ENCODE measurements at places on chromosomes 3 and 15.

DNA sequence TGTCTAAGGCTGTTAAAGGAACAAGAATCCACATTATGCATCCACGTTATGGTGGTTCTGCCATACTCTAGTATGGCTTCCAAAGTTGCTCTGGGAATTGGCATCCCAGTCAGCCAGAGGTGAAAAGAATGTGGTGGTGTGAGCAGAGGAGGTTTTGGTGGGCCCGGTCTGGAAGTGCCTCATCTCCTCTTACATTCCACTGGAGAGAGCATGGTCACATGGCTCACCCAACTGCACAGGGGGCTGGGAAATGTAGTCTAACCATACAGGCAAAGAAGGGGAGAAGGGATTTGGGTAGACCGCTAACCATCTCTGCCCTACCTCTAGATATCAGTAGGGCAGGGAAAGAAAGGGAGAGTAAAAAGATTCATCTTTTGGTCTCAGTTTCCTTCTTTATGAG, 3.2 kb upstream of the HEG1 start:
- no peak overlapping the region for H3K27ac ChIP-seq
- H3K4me1 ChIP-seq, result peaks cover 10% of the 10 kb centered on the region
- H3K27me3 ChIP-seq, result peaks cover 9% of the 10 kb centered on the region
- H3K4me3 ChIP-seq, result no peak overlapping the region
- DNase-seq, result no peak
- H3K36me3 ChIP-seq, result no peaks in the 10 kb centered on the region

GRCh38 chr3:100348727-100349126, 14.2 kb downstream of the NIT2 start:
- H3K36me3 ChIP-seq, result peaks cover 15% of the 10 kb centered on the region
- H3K27ac ChIP-seq, result no peak overlapping the region
- H3K27me3 ChIP-seq, result no peaks in the 10 kb centered on the region
- H3K4me3 ChIP-seq, result no peak overlapping the region

- H3K27ac ChIP-seq, result no peak overlapping the region
- H3K4me1 ChIP-seq, result no peaks in the 10 kb centered on the region
- H3K27me3 ChIP-seq, result no peaks in the 10 kb centered on the region
- DNase-seq, result no peak
- H3K4me3 ChIP-seq, result no peak overlapping the region
Observed at GRCh38 chr3:17194116-17194515, 309.4 kb downstream of the PLCL2 start.

DNA sequence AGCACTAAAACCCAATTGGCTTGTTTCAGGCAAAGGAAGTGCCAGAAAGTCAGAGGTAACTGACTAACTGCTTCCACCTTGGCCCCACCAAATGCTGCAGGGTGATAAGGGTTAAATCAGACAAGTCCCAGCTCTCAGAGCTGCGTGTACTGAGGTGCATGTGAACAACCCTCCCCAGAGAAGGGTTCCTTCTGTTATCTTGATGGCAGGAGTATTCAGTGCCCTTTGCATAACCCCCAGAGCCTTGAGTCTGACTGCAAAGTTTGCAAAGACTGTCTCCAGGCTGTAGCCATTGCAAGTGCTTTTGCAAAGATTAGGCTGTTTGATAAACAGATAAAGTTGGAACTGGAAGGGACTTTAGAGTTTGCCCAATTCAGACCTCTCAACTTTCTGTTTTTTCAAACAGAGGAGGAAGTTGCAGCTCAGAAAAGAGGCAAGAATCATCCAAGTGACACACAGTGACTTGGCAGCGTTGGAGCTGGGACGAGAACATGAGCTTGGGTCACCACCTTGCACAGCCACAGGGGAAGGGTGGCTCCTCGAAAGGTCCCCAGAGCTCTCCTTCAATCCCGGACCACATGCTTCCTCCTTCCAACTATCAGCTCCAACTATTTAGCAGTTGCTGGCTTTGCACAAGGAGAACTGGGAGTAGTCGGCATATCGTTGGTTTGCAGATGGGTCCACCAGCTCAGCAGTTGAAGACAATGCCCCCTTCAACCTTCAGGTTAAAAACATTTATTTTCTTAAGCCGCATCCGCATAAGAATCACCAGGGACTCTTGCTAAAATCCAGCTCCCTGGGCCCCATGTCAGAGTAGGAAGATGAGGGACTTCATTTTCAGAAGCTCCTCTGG, 224.8 kb upstream of the HES1 start:
- H3K27ac ChIP-seq, result peak overlapping the region; percentile 58
- peak overlapping the region; percentile 44 for H3K4me3 ChIP-seq
- H3K27me3 ChIP-seq, result no peaks in the 10 kb centered on the region
- DNase-seq, result no peak
- H3K36me3 ChIP-seq, result no peaks in the 10 kb centered on the region

- peaks cover 3% of the 10 kb centered on the region for H3K4me1 ChIP-seq
- no peak overlapping the region for H3K27ac ChIP-seq
- no peaks in the 10 kb centered on the region for H3K36me3 ChIP-seq
- no peaks in the 10 kb centered on the region for H3K27me3 ChIP-seq
- DNase-seq, result no peak
Observed at GRCh38 chr3:9147215-9147895, 102.1 kb downstream of the SRGAP3 start.

DNA sequence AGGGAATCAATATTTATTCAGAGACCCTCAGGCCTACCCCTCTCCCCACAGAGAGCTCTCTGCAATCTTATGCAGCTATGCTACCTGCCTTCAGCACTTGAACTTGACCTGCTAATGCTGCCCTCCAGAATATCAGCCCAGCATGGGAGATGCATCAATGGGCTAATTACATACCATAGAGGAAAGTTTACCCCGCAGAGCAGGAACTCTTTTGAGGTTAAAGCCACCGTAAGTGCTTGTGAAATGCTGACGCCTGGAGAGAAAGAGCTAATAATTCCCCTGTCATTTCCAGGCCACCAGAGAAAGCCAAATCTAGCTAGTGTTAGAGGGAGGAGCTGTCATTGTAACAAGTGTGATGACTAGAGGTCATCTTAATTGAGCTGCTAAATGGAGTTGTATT, 127.5 kb downstream of the CHST2 start:
- no peaks in the 10 kb centered on the region for H3K36me3 ChIP-seq
- no peaks in the 10 kb centered on the region for H3K27me3 ChIP-seq
- H3K4me3 ChIP-seq, result no peak overlapping the region
- no peaks in the 10 kb centered on the region for H3K4me1 ChIP-seq
- H3K27ac ChIP-seq, result no peak overlapping the region

DNA sequence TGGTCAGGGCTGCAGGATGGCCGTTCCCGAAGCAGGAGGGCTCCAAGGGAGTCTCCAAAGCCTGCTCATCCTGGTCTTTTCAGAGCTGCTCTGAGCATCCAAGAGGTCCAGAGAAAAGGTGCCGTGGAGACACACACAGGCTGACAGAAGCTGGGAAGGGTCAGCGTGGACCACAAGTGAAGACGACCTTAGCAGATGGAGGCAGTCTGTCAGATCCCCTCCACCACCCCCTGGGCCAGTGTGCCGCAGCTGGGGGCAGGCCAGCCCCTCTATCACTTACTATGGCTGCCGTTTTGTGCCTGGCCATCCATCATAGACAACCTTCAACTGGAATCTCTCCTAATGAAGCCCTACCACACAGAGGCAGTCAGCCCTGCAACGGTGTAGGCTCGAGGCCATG, 335.1 kb upstream of the RGMA start:
- no peaks in the 10 kb centered on the region for H3K4me1 ChIP-seq
- no peaks in the 10 kb centered on the region for H3K36me3 ChIP-seq
- H3K27me3 ChIP-seq, result peaks cover 6% of the 10 kb centered on the region
- no peak for DNase-seq

- H3K27me3 ChIP-seq, result no peaks in the 10 kb centered on the region
- no peak overlapping the region for H3K4me3 ChIP-seq
- DNase-seq, result no peak
- no peaks in the 10 kb centered on the region for H3K36me3 ChIP-seq
- H3K4me1 ChIP-seq, result no peaks in the 10 kb centered on the region
- H3K27ac ChIP-seq, result no peak overlapping the region
Observed at GRCh38 chr15:87528873-87529272, 727.7 kb downstream of the NTRK3 start.

- no peak overlapping the region for H3K4me3 ChIP-seq
- no peaks in the 10 kb centered on the region for H3K36me3 ChIP-seq
- no peak overlapping the region for H3K27ac ChIP-seq
- H3K4me1 ChIP-seq, result no peaks in the 10 kb centered on the region
- H3K27me3 ChIP-seq, result no peaks in the 10 kb centered on the region
Observed at GRCh38 chr3:54515441-54516213, 393.3 kb downstream of the CACNA2D3 start.

GRCh38 chr15:55768670-55769185, 25.8 kb upstream of the PRTG start:
- peaks cover 2% of the 10 kb centered on the region for H3K4me1 ChIP-seq
- no peak overlapping the region for H3K4me3 ChIP-seq
- H3K36me3 ChIP-seq, result no peaks in the 10 kb centered on the region
- no peaks in the 10 kb centered on the region for H3K27me3 ChIP-seq
- H3K27ac ChIP-seq, result no peak overlapping the region

GRCh38 chr3:14861446-14862302, 42.9 kb downstream of the FGD5 start:
- H3K27me3 ChIP-seq, result no peaks in the 10 kb centered on the region
- H3K4me1 ChIP-seq, result no peaks in the 10 kb centered on the region
- no peak overlapping the region for H3K4me3 ChIP-seq
- no peak for DNase-seq
- H3K27ac ChIP-seq, result no peak overlapping the region
- H3K36me3 ChIP-seq, result no peaks in the 10 kb centered on the region

DNA sequence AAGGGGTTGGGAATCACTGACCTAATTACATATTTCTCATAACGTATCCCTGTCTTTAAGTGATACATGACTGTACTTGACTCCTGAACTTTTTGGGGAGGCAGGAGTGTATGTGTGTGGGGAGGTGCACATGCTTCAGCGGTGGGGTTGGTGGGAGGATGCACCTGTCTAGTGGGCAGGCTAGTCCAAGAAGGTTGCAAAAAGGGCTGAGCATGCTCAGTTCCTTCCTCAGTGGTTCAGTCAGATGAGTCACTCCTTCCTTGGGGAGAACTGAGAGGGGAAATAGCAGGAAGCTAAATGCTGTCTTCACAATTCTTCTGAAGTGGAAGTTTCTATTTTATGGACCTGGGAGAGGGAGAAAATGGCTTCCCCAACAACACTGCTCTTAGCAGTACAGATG, 24.6 kb upstream of the AP4E1 start:
- H3K36me3 ChIP-seq, result no peaks in the 10 kb centered on the region
- no peak for DNase-seq
- H3K4me3 ChIP-seq, result no peak overlapping the region
- peaks cover 9% of the 10 kb centered on the region for H3K4me1 ChIP-seq
- H3K27me3 ChIP-seq, result no peaks in the 10 kb centered on the region

DNA sequence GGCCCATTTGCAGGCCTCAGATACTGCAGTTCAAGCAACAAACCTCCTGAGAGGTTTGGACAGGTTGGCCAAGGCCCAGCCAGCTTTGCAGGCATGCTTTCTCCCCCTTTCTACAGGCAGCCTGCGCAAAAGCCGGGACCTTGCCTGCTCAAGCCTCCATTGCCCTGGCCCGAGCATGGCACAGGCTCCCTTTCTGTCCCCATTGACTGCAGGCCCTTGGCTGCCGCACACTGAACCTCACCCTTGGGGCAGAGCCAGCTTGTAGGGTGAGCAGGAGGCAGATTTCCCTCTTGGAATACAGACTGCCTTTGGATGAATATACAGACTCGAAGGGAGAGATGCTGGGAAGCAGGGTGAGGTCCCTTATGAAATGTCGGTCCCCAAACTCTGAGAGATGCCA, 461.7 kb upstream of the PROK2 start:
- H3K27me3 ChIP-seq, result peaks cover 10% of the 10 kb centered on the region
- no peaks in the 10 kb centered on the region for H3K4me1 ChIP-seq
- no peak overlapping the region for H3K27ac ChIP-seq
- no peak overlapping the region for H3K4me3 ChIP-seq
- no peak for DNase-seq

GRCh38 chr3:189117087-189117486, 54.7 kb upstream of the TPRG1 start:
- no peak for DNase-seq
- no peak overlapping the region for H3K27ac ChIP-seq
- H3K4me3 ChIP-seq, result no peak overlapping the region
- no peaks in the 10 kb centered on the region for H3K36me3 ChIP-seq
- no peaks in the 10 kb centered on the region for H3K4me1 ChIP-seq

DNA sequence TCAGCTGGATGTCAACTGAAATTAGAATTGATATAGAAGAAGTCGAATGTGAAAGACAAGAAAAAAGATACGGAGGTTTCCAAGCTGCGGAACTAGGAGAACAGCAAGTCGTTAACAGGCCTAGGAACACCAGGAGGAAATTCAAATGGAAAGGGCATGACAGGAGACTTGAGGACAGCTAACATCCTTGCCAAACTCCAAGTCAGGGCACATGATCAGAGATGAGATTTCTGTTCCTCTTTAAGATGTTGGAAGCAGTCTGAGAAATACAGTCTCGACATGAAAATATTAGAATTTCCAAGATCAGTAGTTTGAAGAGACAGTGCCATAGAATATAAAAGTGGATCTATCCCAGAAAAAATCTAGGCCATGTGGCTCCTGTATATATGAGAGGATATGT, 5.0 kb downstream of the MYO5A start:
- no peaks in the 10 kb centered on the region for H3K27me3 ChIP-seq
- H3K4me1 ChIP-seq, result no peaks in the 10 kb centered on the region
- no peak overlapping the region for H3K27ac ChIP-seq
- DNase-seq, result no peak
- H3K4me3 ChIP-seq, result no peak overlapping the region
- H3K36me3 ChIP-seq, result no peaks in the 10 kb centered on the region

- no peak overlapping the region for H3K4me3 ChIP-seq
- H3K4me1 ChIP-seq, result no peaks in the 10 kb centered on the region
- H3K36me3 ChIP-seq, result no peaks in the 10 kb centered on the region
- peaks cover 18% of the 10 kb centered on the region for H3K27me3 ChIP-seq
- no peak overlapping the region for H3K27ac ChIP-seq
Observed at GRCh38 chr15:91776104-91776503, 77.4 kb upstream of the SLCO3A1 start.

GRCh38 chr3:163218336-163218735, 1721.7 kb downstream of the OTOL1 start:
- H3K27ac ChIP-seq, result no peak overlapping the region
- H3K27me3 ChIP-seq, result no peaks in the 10 kb centered on the region
- no peaks in the 10 kb centered on the region for H3K36me3 ChIP-seq
- no peak for DNase-seq
- H3K4me3 ChIP-seq, result no peak overlapping the region
